ENCODE measurements at places on chromosomes 2 and 18. TPM values are rescaled to one million over a fixed set of nuclear protein-coding genes. Genes with fewer than 3 reads are reported as not detected.

Gene DOK6
- 20.2 TPM for polyA plus RNA-seq

Gene DNAH7
- polyA plus RNA-seq: 9.5 TPM

Gene ST8SIA5
- 0.61 TPM for polyA plus RNA-seq

Gene ZNF385B
- polyA plus RNA-seq: 14.4 TPM

Gene CHRND
- 0.74 TPM for polyA plus RNA-seq

Gene LOXHD1
- polyA plus RNA-seq: 0.28 TPM

Gene APOB
- 1.5 TPM for polyA plus RNA-seq

Gene SLC23A3
- polyA plus RNA-seq: 21.4 TPM

Gene OTOS
- polyA plus RNA-seq: not detected

GRCh38 chr2:120930236-120930635 is 194.6 kb downstream of the GLI2 start:
- DNase-seq: no peak

DNA sequence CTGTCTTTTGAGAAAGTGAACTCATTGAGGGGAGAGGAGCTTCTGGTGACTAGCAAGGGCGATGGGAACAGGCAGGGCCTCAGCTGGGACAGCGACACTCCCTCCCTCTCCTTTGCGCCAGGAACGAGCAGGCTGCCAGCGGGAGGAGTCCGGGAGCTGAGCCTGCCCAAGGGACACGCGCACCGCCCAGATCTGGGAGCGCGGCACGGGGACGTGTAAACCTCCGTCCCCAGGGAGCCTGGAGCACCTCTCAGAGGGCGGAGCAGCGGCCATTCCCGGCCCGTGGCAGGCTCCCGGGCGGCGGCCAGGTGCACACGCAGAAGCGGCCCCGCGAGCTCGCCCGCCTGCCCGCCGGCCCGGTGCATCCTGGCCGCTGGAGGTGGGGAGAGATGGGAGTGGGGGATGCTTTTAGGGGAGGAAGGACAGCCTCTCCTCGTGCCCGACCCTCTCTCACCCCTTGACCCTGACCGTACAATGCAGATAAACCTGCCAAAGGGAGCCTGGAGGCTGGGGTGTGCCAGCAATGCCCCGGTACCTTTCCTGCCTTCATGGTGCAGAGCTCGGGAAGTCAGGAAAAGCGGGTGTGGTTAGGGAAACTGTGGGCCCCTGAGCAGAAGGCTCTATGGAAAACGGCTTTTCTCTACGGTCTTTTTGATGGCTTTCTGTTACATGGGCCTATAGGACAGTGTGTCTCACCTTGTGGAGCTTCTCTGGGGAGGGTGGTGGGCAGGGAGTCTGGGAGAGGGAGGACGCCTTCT is 2.2 kb downstream of the AQP4 start:
- no peak for DNase-seq

- no peak for DNase-seq
Observed at GRCh38 chr2:37740164-37740739, 68.8 kb upstream of the CDC42EP3 start.

DNA sequence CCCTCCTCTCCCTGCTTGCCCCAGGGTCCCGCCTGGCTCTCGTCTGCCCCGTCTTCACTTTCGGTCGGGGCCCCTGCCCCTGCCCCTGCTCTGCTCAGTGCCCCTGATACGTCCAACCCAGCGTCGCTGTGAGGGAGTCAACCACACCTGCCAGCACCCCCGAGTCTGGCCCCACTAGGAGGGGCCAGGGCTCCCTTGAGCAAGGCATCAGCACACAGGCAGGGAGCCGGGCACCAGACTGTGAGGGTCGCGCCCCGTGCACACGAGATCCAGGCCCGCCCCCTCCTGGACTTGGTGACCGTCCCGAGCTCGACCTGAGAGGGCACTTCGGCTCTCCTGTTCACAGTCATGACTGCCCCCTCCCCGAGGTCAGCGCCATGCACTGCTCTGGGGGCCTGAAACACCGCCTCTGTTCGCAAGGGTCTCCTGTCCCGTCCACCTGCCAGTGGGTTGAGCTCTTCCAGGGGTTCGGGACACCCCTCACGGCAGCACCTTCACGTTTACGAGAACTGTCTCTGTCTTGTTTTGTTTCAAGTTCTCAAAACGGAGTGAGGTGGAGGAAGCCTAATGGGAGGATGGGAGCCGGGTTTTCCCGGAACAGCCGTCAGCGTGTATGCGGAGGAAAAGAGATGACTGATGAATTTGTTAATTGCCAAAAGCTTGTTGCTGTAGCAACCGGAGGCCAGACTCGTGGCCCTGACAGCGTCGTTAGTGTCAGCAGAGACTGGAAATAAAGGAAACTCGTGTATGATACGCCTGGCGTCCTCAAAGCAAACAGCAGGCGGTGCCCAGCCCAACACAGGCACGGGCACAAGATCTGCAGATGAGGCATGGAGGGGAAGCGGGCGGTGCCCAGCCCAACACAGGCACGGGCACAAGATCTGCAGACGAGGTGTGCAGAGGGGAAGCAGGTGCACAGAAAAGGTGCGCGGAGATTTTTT is 48.2 kb upstream of the KCNG2 start:
- DNase-seq: peak; percentile 41

- no peak for DNase-seq
Observed at GRCh38 chr2:75288760-75289159, 89.4 kb upstream of the TACR1 start.

GRCh38 chr18:11784674-11785304 is 66.4 kb upstream of the CHMP1B start:
- DNase-seq: no peak

- DNase-seq: no peak
Observed at GRCh38 chr2:1140389-1141003, 189.8 kb downstream of the SNTG2 start.

DNA sequence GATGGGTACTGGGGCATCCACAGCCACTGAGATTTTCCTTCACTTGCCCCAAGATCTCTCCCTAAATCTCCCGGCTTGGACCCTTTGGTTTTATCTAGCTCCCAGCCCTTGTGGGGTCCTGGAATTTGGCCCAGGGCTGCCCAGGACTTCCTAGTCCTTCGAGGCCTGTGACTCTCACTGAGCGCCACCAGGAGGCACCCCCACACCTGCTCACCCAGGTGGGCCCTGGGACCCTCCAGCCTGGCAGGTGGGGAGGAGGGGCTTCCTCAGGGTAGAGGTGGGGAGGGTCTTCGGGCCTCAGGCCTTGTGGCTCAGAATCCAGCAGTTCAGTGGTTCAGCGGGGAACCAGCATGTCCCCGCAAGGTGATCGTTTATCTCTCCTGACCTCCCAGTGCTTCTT is 11.9 kb upstream of the PRSS56 start:
- DNase-seq: no peak

DNA sequence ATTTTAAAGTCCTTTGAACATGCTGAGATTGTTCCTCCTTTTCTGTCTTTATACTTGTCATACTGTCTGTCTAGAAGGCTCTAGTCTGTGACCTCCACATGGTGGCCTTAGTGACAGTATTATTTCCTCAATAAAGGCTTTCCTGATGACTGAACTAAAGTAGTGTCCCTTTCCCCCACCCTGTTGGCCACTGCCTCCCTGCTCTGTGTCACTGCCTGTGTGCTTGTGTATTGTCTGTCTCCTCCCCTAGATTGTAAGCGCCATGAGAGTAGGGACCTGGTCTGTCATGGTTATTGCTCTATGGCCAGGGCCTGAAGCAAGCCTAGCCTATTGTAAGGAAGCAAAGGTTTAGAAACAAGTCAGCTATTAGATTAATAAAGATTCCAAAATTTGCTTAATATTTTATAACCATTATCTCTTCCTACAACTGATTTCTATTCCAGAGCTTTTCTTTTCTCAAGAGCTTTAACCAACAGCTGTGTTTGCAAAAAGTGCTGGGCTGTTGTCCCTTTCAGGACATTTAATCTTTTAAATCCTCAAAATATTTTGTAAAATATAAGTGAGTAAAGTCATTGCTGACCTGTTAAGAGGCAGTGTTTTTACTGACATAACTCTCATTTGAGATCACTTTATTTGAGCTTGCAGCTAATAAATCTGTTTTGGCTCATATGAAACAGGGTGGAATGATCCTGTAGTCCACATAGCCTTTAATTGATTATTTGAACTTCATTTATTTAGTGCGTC is 35.5 kb downstream of the DIS3L2 start:
- DNase-seq: no peak

DNA sequence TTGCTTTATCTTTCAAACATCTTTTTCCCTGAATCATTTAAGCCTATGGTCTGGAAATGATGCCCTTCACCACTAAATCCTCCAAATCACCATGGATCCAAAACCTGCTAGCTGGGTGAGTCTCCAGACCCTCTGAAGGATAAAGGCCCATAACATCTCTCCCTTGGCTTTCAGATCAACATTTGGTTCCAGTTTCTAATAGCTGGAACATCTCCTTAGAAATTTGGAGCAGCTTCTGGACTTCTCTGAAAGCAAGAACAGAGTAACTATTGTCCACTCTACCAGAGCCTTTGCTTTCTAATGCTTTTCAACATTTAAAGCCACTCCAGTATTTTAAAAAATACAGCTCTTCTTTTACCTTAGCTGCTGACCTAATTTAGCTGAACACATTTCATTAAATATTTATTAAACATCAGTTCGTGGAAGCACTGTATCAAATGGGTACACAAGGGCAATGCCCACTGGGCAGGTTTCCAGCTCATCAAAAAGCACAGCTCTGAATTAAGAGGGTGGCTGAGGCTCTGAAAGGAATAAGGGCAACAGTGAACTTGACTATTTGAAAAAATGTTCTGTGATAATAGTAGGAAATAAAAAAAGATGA is 75.3 kb downstream of the GALNT3 start:
- DNase-seq: no peak

- no peak for DNase-seq
Observed at GRCh38 chr2:7655629-7656028, 738.4 kb downstream of the RNF144A start.

DNA sequence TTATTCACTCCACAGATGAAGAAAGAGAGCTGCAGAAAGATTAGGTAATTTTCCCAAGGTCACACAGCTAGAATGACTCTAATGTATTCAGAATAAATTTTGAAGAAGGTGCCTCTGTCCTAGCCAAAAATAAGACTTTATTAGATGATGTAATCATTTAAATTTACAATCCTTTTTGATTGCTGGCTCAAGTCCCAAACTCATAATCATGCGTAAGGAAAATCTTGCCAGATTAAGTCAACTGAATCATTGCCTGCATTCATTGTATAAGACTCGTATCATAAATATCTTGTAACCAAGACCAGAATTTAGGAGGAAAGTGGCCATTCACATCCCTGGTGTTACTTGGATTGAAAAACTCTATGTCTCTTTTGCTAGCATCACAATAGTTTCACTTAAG is 53.1 kb upstream of the STK39 start:
- DNase-seq: no peak

DNA sequence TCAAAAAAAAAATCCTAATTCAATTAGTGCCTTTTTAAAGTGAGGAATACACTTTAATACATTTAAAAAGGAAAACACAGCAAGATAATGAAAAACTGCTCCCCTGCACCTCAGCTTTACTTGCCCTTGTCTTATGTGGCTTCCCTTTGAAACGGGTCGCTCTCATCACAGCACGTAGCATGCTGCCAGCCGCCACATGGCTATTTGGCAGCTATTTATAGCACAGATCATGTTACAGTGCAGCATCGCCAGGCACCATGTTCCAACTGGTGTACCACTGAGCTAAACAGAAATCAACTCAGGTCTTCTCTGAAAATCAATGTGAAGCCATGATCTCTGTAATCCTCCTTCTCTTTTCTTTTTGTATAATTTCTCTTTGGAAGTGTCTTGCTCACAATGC is 65.1 kb downstream of the TMEM182 start:
- no peak for DNase-seq

- no peak for DNase-seq
Observed at GRCh38 chr2:42117923-42118753, 51.0 kb upstream of the EML4 start.

- DNase-seq: no peak
Observed at GRCh38 chr2:236236559-236237452, 27.4 kb downstream of the ASB18 start.

- DNase-seq: no peak
Observed at GRCh38 chr2:44286119-44286883, 11.0 kb downstream of the SLC3A1 start.

- no peak for DNase-seq
Observed at GRCh38 chr2:36915627-36916026, 50.7 kb downstream of the STRN start.

GRCh38 chr2:102181919-102182635 is 4.7 kb upstream of the IL1RL2 start:
- no peak for DNase-seq

DNA sequence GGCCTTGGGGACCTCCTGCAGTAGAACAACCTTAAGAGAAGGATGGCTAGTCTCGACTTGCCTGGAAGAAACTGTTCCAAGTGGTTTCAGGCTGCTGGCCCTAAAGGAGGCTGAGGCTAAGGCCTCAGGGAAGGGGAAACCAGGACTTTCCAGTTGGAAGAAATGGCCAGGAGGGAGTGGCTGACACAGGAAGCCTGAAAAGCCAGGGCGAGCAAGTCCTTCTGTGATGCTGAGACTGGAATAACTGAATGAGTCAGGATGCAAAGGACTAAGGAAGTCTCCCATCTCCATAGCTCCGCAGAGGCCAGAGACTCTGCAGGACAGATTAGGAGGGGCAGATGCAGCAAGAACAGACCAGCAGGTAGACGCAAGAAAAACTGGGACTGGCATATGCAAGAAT is 7.4 kb downstream of the HTRA2 start:
- DNase-seq: no peak

DNA sequence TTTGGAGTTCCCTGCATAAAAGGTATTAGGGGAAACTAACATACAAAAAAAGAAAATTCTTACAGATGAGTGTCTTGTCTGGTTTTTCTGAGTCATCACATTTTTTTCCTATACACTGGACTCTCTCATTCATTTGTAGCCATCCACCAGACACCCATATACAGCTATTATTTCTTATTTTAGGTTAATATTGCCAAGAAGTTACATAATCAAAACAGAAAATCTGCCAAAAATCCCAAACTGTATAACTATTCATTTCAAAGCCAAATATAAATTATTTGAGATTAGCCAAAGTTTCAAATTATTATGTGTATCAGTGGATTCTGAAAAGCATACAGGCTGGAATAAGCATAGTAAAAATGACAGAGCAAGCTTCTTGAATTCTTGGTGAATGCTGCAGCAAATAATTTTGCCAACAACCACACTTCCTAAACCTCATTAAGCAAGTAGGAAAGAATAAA is 191.2 kb downstream of the NCKAP5 start:
- DNase-seq: no peak
